ENCODE measurements at places on chromosomes 4 and X. TPM values are rescaled to one million over a fixed set of nuclear protein-coding genes. Genes with fewer than 3 reads are reported as not detected.

GRCh38 chr4:113116414-113117357, 67.2 kb downstream of the ANK2 start:
- DNase-seq, result no peak

- no peak for DNase-seq
Observed at GRCh38 chr4:122814426-122814825, 12.2 kb upstream of the FGF2 start.

The DCK gene
- 35.2 TPM for total RNA-seq

DNA sequence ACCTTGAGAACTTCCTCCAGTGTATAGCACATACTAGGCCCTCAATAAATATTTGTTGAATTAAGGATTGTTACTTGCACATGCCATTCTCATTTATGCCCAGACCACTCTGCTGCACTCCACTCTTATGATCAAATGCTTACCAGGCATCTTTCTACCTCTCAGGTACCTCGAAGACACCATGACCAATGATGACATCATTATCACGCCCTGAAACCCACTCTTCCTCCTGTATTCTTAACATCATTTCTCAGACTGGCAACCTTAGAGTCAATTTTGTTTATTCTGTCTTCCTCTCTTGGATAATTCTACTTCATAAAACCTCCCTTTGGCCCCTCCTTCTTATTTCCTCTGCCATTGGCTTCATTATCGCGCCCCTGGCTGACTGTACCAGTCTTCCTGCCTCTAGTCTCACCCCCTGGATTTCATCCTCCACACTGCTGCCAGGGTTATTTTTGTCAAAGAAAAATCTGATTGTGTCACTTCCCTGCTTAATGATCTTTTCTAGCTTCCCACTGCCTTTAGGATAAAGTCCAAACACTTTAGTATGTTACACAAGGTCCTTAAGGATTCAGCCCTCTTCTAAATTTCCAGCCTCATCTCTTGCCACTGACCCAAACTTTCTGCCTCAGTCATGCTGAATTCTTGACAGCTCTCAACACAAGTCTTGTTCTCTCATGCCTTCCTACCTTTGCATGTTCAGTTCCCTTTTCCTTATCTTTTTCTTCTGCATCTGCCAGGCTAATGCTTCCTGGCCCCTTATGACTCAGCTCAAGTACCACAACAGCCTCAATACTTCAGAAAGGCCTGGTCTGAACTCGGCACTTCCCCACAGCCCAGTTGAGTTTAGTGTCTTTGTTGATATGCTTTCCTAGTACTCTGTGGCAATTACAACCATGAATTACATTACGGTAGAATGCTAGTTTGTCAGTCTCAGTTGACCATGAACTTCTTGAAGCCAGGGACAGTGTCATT, 45.8 kb downstream of the HDAC8 start:
- DNase-seq, result peak; percentile 45

DNA sequence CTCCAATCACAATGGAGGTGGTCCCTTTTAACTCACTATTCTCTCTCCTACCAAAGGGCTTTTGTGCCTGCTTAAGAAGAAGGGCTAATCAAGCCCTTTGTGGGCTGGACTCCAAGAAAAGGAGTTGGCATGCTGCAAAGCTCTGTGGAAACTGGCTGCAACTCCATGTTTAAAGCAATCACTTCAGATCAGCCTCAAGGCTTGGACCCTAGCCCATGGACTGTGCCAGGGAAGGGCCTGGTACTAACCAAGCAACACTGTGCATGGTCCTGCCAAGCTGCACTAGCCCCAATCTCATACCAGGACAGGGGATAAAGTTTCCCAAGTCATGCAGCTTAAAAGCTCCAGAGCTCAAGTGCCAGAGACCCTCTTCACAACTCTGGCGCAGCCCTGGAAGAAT, 86.7 kb downstream of the ATP8A1 start:
- DNase-seq, result peak; percentile 46

The SSX2B gene
- total RNA-seq, result not detected

DNA sequence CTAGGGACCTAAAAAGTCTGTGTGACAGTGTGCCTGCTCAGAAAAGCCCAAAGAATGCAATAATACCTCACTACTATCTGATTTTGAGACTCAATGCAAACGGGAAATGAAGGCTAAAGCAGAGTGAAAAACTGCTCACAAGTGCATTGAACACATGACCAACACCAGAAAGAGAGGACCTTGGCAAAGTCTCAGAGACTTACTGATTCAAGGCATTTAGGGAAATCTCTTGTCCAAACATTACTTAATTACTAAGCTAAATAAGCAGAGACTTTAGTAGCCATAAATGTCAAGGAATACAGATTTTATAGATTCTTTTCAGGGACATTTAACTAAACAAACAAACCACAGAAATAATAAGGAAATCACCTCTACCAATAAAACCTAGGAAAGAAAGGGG, 916.0 kb downstream of the FSTL5 start:
- DNase-seq, result no peak

The RASSF6 gene
- not detected for total RNA-seq

GRCh38 chr4:187268940-187269339, 545.3 kb upstream of the FAT1 start:
- no peak for DNase-seq

GRCh38 chrX:10142041-10142599, 14.7 kb upstream of the CLCN4 start:
- DNase-seq, result no peak

GRCh38 chrX:2610246-2611170, 80.6 kb upstream of the CD99 start:
- peak; percentile 31 for DNase-seq

Measured in fibroblast of the aortic adventitia (primary cell).